Stimulated activated CD4-positive, alpha-beta T cell treated with anti-CD3 and anti-CD28 coated beads, Interleukin-4, amount 100 ng/mL, for 24 hours (primary cell): ENCODE measurements at places on chromosomes 2 and 18.

GRCh38 chr2:131076707-131077106, 16.6 kb downstream of the FAM168B start:
- DNase-seq = no peak

DNA sequence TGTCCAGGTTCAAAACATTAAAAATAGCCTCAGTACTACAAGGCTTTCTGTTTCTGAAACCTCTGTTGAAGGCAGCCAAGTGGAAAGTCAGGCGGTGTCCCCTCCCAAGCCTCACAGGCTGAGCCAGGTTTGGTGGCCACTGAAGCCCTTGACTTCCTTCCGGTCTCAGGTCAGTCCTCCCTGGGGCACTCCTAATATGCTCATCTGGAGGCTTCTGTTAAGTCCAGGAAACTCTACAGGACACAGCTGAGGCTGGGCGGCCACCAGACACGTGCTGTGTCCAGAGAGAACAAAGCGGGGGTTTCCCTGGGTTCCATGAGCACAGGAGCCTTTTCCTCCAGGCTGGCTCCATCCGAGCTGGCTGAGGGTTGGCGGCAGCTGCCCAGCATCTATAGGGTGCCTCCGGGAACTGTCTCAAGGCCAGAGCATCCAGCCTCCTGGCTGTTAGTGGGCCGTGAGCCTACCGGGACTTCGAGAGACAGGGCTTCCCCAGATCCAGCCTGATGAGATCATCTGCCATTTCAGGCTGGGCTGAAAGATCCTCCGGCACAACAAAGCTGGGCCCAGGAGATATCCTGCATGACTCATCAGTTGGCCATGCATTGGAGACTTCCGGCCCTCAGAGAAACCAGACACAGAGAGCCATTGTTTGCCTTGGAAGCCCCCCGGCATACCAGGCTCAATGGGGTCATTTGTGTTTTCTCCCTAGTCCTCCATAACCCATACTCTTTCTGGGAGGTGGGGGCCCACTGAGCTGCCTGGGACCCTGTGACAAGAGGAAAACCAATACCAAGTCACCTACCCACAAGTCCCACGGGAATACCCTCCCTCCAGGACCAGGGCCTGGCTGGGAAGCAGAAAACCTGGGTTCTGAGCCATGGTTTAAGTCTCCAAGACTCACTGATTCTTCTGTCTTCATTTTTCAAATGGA, 71.7 kb downstream of the HS1BP3 start:
- DNase-seq = no peak

DNA sequence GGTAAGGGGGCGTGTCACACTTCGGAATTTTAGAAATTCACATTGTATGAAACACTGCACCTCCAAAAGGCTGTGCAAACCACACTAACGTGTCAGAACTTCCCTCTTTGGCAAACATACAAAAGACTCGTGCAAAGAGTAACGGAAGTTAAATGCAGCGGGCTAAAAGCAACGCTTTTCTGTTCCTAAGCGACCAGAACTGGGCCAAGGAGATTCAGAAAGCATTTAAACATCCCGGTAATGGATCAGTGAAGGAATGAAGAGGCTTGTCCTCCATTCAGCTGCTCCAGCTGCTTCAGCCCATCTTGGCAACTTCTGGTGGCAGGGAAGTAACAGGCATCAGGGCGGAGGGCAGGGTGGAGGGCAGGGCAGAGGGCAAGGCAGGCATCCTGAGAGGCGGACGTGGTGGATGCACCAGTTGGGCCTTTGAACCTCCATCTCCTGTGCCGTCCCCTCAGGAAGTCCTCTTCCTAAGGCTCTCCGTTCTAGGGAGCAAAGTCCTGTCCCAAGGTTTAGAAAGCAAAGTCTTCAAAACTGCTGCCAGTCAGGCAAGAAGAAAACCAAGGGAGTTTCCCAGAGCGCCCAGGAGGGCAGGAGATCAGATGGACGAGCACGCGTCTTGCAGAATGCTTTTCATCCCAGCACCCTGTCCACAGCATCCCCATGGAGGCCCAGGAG, 230.7 kb downstream of the ZNF516 start:
- DNase-seq = no peak

DNA sequence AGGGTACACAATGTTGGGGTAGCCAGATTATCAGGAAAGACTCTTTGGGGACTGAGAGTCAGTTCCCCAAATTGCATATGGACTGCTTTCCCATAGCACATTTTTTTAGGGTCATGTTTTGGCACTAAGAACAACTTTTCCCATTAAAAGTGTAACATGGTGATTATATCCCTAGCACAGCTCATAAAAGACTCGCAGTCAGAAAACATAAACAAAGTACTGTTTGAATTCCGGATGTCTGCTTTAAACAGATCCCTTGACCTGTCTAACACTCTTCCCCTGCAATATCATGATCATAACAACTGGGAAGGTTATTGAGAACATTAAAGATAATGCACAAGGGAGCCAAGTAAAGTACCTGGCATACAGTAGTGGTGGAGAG, 262.2 kb downstream of the ASXL3 start:
- no peak for DNase-seq

DNA sequence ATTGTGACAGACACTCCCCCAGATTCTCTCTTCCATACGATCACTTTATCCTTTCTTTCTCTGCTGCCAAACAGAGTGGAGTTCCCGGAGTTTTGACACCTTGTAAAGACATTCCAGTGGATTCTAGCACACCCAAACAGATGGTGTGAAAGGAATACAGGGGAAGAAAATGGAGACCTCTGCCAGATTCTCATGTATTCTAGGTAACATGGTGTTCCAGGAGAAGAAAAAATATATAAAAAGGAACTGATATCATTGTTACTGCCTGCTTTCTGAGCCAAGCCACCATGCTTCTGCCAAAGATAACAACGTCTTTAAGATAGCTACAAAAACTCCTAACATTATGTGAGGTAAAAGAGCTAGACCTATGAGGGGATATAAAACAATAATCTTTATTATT, 136.5 kb downstream of the TXNL1 start:
- DNase-seq = no peak

- no peak for DNase-seq
Measured at GRCh38 chr2:220246386-220246785, 619.0 kb downstream of the SLC4A3 start.

DNA sequence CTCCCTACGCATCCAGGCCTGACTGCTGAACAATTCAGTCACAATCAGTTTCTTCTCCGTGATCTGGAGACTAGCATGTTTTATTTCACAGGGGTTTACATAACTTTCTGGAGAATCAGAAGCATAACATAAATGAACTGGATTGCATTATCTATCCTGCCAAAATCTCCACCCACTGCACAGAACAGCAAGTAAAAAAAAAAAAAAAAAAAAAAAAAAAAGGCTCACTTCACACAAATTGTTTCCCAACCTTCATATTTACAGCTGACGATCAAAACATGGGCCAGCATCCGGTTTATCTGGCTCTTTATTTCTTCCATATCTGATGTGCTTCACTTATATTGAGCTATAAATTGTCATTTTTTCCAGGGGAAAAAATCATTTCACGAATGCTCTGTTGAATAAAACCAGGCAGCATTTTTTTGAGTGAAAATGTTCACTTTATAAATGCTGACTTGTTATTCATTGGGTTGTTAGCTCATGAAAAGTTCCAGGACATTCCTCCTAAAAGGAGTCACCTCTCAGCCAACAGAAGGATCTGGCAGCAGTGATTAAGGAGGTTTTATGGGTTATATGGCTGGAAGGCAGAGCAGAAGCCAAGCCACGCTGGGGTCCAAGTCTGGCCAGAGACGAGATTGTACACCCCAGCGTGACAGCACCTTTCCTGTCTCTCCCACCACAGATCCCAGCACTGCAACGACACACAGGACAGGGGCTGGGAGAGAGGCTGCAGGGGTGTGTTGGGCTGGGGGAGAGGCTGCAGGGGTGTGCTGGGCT, 51.2 kb upstream of the GLI2 start:
- DNase-seq = no peak

GRCh38 chr2:231321556-231322334, 73.8 kb upstream of the B3GNT7 start:
- no peak for DNase-seq

DNA sequence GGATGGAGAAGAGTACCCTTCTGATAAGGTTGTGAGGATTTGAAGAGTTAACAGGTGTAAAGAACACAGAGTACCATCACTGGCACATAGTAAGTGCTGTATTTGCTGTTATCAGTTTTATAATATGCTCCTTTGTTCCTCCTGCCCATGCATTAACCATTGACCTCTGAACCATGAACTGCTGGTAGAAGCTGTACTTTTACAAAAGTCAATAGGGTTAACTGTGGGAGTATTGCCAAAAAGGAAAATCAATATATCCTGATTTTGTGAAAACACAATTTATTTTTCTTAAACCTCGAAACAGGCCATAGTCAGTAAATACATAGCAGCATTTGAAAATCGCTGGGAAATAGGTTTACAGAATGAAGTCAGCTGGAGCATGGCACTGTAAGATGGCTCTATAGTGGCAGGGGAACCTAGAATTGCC, 18.9 kb upstream of the ACAA2 start:
- no peak for DNase-seq

- no peak for DNase-seq
Measured at GRCh38 chr18:62102221-62102620, 84.6 kb downstream of the PIGN start.

DNA sequence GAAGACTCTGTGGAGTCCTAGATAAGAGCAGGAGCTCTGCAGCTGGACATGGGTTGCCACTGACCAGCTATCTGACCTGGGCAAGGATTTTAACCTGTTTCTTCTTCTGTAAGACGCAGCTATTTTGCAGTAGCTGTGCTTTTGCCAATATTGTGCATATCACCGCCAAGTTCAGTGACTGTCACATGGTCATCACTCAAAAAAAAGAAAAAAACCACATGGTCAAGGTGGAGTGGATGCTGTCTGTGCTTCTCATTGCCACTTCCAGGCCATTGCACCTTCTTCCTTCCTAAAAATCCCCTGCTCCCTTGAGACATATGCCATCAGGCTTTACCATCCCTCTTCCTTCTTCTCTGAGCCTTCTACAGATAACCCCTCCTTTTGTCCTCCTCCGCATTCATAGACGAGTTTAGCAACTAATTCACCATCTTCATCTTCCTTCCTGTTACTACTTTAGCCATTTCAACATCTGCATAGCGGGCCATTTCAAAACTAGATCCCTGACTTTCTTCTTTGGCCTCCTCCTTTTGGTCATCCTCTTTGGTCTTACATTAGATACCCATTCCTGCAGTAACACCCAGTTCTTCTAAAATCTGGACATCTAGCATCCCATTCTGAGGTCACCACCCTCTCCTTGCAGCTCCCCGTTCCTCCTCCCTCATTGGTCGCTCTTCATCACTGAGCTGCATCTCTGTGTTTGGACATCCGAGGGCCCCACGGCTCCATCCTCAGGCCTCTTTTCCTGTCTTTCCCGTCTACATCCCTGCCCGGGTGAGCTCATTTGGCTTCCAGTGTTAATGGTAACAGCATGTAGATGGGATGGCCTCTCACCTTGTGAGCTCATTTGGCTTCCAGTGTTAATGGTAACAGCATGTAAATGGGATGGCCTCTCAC, 17.8 kb downstream of the RNF144A start:
- no peak for DNase-seq

DNA sequence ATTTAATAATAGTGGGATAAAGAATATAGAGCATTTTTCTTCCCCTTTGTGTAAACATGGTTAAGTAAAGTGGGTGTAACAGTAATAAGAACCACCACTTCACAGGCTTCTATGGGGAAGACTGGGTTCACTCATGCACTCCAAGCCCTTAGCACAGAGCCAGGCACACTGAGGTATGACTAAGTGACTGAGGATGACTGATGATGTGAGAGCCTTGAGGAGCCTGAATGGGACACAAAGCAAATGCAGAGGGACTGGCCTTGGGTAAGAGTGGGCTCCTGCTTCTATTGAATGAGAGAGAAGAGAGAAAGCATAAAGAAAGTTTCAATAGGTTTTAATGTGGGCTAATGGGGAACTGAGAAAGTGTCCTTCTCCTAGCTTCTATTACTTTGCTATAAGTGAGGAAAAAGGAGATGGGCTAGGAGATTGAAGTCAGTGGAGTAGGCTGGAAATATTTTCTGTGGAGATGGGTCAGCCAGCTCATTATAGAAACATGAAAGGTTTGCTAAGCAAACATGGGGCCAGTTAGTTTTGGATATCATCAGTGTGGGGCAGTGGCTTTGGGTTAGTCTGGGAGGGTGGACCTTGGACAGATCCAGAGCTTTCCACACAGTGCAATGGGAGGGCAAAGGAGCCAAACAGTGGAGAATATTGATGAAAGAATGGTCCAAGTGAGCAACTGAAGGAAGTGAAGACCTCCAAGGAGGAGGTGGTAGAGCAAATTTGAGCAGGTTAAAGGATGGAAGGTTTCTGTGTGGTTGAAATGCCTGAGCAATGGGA, 20.6 kb downstream of the IL1F10 start:
- DNase-seq = no peak

DNA sequence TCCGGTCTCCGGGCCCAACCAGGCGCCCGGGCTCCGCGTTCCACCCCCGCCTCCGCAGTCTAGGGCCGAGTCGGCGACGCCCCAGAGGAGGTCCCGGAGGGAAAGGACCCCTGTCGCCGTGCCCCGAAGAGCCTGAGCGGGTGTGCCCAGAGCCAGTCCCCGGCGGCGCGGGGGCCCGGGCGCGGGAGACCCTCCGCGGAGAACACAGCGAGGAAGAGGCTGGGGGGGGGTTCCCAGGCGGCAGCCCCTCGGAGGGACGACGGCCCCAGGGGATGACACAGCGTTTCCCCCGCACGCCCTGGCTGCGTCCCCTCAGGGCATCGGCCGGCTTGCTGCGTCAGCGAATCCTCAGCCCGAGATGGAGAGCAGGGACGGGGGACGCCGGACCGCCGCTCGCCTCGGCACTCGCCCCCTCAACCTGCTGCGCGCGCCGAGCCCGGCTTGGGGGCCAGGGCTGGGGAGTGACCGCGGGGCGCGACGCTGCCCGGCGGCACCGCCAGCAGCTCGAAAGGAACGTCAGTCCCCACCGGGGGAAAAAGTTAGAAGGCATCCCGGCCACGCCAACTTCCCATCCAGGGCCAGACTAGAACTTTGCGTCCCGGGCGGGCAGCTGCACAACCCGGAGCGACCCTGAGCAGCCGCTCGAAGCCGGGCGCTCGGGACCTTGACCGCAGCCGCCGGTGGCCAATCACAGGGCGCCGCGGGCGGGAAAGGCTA, 711 bp downstream of the SFXN5 start:
- DNase-seq = peak; percentile 47

- DNase-seq = no peak
Measured at GRCh38 chr2:25234738-25235137, 66.4 kb upstream of the POMC start.

DNA sequence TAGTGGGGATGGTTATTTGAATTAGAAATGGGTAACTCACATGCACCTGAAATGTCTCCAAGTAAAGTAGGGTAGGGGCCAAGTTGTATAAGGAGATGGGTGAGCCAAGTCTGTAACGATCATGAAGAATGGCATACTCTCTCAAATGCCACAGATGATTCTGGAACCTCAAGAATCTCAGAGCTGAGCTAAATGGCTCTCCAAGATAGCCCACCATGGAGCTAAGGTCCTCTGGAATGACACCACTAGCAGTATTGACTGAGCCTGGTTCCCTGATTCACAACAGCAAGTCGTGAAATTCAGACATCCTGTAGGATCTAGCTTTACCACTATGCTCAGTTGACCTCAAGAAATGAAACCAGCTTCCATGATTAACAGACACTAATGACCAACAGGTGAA, 115.9 kb upstream of the EPAS1 start:
- DNase-seq = no peak
